ENCODE measurements at places on chromosomes 7 and 10.

DNA sequence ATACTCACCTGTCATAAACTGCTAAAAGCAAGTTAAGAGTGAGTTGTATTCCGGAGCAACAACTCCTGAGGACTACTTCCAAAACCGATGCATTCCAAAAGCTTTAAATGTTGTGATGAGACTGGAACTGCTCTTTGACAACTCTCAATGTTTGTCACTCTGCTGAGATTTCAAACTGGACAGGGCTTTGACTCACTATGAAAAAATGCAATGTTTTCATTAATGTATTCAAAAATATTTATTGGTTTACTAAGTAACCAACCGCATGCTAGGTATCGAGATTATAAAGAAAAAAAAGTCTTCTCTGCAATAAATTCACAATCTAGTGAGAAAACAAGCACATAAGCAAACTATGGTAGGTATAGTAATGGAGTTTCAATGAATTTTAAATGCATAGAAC is 107.9 kb upstream of the GNAI1 start:
- no peak for DNase-seq

DNA sequence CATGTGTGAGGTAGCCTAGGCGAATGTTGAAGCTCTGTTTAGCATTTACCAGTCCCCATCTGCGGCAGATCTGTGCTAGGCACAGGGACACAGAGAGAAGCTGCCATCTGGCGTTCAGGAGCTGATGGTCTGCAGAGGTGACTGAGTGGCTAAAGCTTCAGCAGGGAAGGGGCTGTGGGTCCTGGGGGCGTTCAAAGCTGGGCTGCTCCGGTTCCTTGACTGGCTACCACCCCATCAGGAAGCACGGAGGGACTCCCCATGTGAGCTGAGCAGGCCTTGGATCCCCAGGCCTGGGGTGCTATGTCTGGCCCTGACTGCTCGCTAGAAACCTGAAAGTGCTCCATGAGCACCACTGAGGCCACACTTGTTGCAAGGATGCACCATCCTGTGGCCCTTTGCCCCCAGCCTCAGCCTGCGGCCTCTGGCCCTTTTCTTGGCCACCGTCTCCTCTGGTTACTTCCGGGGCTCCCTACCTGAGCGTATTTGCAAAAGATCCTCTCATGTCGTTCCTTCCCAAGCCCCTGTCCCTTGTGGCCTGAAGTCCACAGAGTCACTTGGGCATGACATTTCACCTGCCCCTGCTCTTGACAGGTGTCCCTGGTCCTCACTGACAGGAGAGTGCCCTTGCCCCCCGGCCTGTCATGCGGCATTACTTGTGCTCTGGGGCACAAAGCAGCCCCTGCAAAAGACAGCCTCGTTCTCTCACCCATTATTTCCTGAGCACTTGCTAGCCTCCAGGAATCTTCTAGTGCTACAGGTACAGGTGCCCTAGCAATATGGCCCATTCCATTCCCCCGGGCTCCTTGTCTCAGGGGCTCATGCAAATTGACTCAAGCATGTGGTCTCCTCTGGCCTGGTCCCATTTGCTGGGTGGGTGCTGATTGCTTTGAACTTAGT is 108.1 kb downstream of the GLRX3 start:
- no peak for DNase-seq

DNA sequence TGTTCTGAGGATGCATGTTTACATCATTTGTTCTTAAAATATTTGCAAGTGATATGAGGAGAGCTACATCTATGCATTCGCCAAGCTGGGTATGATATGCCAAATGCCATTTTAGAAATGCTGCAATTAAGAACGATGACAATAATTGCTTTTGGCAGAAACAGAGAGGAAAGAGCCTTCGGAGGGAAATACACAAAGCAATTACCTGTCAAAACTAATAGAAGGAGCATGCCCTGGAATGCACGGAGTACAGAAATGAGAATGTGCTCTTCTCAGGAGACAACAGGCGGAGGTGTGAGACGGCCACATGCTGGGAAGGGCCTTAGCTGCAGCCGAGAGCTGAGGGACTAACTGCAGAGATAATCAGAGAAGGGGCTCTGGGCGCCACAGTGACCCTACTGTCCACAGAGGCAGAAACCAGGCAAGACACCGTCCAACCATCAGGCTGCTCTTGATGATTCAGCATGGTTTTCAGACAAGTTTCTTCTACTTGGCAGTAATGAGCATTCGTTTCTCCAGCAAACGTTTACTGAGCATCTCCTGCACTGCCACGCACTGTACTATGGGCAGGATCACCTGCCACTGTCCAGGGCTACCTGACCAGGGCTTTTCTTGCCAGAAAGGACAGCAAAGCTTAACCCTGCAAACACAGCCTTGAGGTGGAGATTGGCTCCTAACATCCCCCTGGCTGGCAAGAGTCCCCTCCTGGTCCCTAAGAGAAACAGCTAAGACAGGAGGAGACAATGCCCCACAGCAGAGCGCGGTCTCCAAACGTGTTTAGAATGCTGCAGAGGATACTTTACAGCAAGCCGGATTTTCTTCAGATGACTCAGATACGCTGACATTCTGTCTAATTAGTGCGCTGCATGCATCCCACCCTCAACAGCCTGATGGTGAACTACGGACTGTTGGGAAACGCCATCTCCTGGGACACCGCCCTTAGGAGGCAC is 18.1 kb downstream of the VIPR2 start:
- no peak for DNase-seq

DNA sequence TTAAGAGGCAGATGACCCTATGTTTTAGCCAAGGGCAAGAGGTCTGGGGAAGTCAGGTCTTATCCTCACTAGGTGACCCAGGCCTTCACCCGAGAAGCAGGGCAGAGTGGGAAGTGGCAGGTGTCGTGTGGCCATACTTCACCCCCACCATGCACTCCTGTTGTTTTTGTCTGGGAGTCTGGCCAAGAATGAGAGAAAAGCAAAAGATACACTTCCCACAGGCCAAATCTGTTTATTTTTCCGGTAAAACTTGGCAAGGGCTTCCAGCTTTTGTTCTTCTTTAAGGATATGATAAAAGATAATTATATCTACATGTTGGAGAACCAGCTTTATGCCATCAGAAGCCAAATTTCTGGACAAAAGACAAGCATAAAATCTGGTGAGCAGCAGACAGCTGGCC is 137.4 kb upstream of the CDC14C start:
- DNase-seq: no peak

DNA sequence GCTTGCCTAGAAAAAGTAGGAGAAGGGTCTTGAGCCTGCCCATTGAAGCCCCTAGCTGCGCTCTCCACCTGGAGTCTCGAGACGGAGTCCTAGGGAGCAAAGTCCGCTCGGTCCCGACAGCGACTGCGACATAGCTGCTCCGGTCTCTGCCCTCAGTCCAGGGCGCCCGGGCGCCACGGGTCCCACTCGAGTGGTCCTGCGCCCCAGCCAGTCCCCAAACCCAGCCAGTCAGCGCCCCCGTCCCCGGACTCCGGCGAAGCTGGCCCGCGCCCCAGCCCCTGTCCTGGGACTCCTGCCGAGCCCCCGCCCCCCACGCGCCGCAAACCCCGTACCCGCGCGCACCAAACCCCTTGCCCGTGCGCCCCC is 490 bp downstream of the TNS3 start:
- DNase-seq: peak; percentile 43

GRCh38 chr10:13734151-13734550 is 147.4 kb downstream of the PRPF18 start:
- DNase-seq: no peak

- no peak for DNase-seq
Observed at GRCh38 chr10:29533696-29534285, 101.0 kb downstream of the SVIL start.

DNA sequence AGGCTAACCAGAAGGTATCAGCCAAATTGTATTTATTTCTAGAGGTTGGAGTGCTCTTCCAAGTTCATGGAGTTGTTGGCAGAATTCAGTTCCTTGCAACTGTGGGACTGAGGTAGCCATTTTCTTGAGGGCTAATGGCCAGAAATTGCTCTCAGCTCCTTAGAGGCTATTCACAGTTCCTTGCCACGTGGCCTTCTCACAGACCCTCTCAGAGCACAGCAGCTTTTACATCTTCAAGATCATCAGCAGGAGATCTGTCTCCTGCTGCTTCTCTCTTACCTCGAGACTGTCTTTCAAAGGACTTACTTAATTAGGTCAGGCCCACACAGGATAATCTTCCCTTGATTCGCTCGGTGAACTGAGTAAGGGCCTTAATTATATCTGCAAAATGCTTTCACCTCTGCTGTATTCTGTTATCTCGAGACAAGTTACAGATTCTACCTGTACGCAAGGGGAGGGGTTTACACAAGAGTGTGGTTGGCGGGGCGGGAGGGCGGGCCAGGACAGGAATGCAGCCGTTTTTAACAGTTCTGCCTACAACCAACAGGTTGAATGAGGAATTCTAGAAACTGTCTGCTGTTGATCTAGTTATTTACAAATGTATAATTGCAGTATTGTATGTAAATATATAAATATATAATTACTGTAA is 15.0 kb downstream of the MIOS start:
- DNase-seq: no peak

- no peak for DNase-seq
Observed at GRCh38 chr10:6054884-6055283, 7.3 kb downstream of the IL2RA start.

DNA sequence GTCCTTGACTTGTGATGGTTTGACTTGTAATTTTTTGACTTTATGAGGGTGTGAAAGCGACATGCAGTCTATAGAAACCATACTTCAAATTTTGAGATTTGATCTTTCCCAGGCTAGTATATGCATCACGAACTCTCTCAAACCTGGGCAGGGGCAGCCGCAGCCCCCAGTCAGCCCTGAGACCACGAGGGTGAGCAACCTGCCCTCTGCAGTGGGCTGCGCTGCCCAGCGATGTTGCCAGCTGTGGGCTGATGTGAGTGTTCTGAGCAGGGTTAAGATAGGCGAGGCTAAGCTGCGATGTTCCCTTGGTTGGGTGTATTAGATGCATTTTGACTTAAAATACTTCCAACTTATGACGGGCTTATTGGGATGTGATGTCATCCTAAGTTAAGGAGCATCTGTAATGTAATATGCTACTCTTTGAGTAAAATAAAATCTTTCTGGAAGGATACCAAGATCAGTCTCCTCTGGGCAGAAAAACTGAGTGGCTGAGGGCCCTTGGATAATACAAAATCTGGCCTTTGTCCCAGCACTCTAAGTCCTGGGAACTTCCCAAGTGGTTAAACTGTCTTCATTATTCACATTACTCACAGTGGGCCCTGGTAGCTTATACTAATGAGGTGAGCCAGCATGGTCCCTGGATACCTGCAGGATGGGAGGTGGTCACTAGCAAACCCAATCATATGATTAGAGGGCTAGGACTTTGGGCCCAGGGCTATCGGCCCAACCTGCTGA is 28.4 kb upstream of the CNPY1 start:
- no peak for DNase-seq

DNA sequence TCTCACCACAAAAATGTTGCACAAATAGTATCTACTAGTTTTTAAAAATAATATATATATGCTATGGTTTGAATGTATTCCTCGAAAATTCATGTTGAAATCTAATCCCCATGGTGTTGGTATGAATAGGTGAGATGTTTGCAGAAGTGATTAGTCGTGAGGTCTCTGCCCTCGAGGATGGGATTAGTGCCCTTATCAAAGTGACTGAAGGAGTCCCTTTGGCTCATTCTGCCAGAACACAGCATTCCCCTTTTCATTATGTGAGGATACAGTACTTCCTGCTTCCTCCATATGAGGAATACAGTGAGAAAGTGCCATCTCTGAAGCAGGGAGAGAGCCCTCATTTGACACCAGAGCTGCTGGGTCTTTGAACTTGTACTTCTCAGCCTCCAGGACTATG is 777.5 kb upstream of the LRRTM3 start:
- no peak for DNase-seq

DNA sequence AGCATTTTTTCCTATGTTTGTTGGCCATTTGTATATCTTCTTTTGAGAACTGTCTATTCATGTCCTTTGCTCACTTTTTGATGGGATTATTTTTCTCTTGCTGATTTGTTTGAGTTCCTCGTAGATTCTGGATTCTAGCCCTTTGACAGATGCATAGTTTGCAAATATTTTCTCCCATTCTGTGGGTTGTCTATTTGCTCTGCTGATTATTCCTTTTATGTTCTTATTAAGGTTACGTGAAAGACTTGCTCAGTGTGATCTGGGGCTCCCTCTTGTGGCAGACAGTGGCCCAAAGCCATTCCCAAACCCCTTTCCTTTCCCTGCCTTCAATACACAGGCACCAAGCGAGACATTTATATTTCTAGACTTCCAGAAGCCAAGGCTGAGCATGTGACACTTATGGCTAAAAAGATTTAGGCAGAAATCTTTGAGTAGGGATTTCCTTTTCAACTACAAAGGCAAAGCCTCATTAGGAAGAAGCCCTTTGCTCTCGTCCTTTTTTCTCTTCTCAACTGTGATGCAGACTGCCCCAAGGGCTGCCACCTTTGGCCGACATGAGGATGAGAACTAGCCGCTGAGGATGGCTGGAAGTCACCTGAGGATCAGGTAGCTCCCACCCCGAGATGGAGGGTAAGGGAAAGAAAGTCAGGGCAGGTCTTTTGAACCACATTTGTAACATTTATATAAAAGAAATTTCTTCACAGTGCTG is 23.6 kb downstream of the ST8SIA6 start:
- DNase-seq: peak; percentile 88

DNA sequence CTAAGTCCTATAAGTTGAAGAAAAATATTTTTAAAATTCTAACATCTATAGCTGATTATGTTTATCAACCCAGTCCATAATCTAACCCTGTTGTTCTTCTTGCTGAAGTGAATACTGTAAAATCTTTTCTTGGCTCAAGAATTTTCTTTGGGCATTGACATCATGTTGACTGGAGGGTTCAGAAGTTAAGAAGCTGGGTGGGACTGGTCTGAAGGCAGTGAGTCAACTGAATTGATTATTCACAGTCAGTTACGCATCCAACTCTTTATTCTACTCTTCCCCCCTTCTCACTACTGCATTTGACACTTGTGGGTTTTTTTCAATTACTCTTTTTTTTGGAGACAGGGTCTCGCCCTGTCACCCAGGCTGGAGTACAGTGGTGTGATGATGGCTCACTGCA is 31.0 kb downstream of the DENND2A start:
- DNase-seq: no peak

- DNase-seq: no peak
Observed at GRCh38 chr10:123227706-123228105, 73.5 kb downstream of the BUB3 start.

DNA sequence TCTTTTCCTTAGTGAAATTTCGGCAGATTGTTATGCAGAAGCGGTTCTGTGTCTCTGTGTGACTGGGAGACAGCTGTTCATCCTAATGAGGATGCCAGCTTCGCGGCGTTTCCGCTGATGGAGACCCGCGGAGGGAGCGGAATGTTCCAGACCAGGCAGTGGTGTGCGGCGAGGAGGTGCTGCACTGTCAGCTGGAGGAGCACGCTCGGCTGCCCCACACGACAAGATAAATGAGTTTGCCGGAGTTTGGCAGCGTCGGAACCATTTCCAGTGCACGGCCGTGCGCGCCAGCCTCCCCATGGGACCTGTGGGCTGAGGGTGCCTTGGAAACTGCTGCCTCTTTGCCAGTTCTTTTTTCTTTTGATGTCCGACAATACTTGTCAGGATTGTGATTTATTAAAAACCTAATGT is 64.6 kb downstream of the WDR37 start:
- DNase-seq: no peak

DNA sequence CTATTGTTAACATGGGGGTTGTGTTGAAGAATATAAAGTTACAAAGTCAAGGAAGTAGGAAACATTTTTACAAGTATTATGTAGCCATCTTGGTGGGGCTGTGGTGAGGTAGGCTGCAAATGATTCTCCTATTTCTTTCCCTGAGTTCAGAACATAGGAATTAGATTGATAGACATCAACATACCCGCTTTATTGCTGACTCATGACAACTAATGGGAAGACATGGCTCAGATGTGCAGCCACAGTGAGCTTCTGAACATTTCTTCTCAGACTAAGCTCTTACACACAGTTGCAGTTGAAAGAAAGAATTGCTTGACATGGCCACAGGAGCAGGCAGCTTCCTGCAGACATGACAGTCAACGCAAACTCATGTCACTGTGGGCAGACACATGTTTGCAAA is 110.7 kb downstream of the ANKRD30A start:
- no peak for DNase-seq
